ENCODE measurements at places on chromosomes 12 and 14.

- no peak overlapping the region for H3K27ac ChIP-seq
- no peaks in the 10 kb centered on the region for H3K4me1 ChIP-seq
- peaks cover 57% of the 10 kb centered on the region for H3K27me3 ChIP-seq
Observed at GRCh38 chr14:95361373-95362137, 41.8 kb upstream of the CLMN start.

GRCh38 chr14:91897106-91897701 lies 29.9 kb upstream of the TC2N start:
- H3K4me1 ChIP-seq, result peaks cover 30% of the 10 kb centered on the region
- DNase-seq, result no peak
- no peak overlapping the region for H3K4me3 ChIP-seq

DNA sequence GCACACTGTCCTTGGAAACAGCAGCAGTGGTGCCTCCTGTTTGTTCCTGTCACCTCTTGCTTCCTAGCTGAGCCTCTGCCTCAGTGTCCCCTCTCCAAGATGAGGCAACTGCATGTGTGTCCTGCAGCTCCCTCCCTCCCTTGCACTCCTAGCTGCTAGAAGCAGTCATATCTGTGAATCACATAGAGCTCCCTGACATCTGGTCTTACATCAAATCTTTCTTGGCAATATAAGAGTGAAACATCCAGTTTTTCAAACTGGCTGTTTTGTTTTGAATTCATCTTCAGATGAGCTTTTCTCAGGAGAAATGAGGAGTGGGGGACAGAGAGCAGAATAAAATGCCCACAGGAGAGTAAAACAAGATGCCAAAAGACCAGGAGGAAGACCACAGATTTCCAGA lies 103.7 kb downstream of the VCPKMT start:
- H3K27me3 ChIP-seq, result peaks cover 8% of the 10 kb centered on the region
- peaks cover 51% of the 10 kb centered on the region for H3K4me1 ChIP-seq
- DNase-seq, result no peak
- H3K36me3 ChIP-seq, result peaks cover 23% of the 10 kb centered on the region

DNA sequence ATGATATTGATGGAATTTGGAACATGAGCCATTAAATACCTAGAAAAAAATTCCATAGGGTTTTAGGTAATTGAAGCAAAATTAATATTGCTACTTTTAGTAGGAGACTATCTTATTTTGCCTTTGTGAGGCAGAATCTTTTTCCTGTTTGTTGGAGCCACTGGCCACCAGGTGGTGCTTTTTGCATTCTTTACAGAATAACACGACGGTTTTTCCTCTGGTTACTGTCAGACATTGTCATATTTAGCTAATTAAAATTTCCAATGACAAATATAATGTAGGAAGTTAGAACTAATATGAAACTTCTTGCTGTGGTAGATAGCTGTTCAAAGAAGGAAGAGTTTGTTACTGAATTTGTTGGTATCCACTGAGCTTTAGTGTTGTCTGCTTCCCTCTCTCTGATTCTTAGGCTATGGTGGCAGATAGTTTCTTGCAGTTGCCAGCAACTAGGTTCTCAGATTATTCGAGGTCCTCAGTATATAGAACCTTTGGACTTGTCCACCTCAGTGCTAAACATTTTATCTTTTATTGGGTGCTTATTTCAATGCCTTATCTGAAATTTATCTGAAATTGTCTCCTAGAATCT lies 25.7 kb downstream of the RAB21 start:
- H3K36me3 ChIP-seq, result peaks cover 26% of the 10 kb centered on the region
- peaks cover 4% of the 10 kb centered on the region for H3K4me1 ChIP-seq
- no peak overlapping the region for H3K4me3 ChIP-seq
- H3K27me3 ChIP-seq, result no peaks in the 10 kb centered on the region
- H3K27ac ChIP-seq, result no peak overlapping the region
- DNase-seq, result peak; percentile 58

DNA sequence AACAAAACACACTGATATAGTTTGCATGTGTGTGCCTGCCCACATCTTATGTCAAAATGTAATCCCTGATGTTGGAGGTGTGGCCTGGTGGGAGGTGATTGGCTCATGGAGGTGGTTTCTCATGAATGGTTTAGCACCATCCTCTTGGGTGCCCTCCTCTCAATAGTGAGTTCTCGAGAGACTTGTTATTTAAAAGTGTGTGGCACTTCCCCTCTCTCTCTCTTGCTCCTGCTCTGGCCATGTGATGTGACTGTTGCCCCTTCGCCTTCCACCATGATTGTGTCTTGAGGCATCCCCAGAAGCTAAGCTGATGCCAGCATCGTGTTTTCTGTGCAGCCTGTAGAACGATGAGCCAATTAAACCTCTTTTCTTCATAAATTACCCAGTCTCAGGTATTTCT lies 454.1 kb upstream of the DCN start:
- H3K27me3 ChIP-seq, result no peaks in the 10 kb centered on the region
- no peak overlapping the region for H3K4me3 ChIP-seq
- no peak overlapping the region for H3K27ac ChIP-seq
- H3K4me1 ChIP-seq, result no peaks in the 10 kb centered on the region

GRCh38 chr12:49521389-49521788 lies 17.4 kb upstream of the KCNH3 start:
- peaks cover 8% of the 10 kb centered on the region for H3K36me3 ChIP-seq
- H3K4me3 ChIP-seq, result no peak overlapping the region
- no peaks in the 10 kb centered on the region for H3K4me1 ChIP-seq
- H3K27me3 ChIP-seq, result no peaks in the 10 kb centered on the region
- no peak for DNase-seq
- H3K27ac ChIP-seq, result no peak overlapping the region

- no peaks in the 10 kb centered on the region for H3K27me3 ChIP-seq
- H3K36me3 ChIP-seq, result no peaks in the 10 kb centered on the region
- DNase-seq, result no peak
- H3K4me1 ChIP-seq, result peaks cover 9% of the 10 kb centered on the region
Observed at GRCh38 chr12:51984657-51985056, 22.1 kb upstream of the TAMALIN start.

DNA sequence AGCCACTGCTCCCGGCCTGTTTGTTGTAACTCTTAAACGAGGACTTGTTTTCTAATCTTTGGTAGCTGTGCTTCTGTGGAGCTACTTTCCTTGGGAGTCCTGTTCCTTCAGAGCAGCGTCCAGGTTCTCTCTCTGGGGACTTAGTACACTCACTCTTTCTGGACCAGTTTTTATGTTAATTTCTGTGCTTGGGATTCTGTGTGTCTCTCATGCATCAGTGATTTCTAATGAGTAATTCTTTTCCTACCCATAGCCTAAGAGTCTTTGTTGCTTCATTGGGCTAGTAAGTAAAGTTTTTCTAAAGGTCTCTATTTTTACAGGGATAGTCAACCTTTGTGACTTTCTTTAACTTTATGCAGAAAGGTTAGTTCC lies 289.3 kb downstream of the FBXL14 start:
- H3K27ac ChIP-seq, result no peak overlapping the region
- H3K27me3 ChIP-seq, result no peaks in the 10 kb centered on the region
- H3K4me3 ChIP-seq, result no peak overlapping the region
- no peaks in the 10 kb centered on the region for H3K4me1 ChIP-seq
- peaks cover 3% of the 10 kb centered on the region for H3K36me3 ChIP-seq

- no peak overlapping the region for H3K27ac ChIP-seq
- peaks cover 20% of the 10 kb centered on the region for H3K27me3 ChIP-seq
- H3K4me1 ChIP-seq, result no peaks in the 10 kb centered on the region
Observed at GRCh38 chr12:117044790-117045159, 54.4 kb downstream of the TESC start.

DNA sequence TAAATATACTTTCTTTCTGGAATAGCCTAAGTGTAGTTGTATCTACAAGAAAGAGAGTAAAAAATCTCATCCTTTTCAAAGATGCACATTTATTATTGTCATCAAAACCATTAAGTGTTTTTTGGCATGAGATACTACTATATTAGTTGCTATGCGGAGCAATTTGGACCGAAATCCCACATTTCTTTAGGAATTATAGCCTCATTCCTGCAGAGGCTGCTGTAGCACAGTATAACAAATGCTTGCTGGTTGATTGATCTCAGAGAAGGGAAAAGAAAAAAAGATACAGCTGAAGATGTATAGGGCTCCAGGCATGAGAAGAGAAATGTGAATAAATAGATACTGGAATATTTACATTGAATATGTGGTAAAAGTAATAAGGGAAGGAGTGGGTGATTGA lies 36.0 kb downstream of the RHOJ start:
- DNase-seq, result no peak
- H3K4me1 ChIP-seq, result no peaks in the 10 kb centered on the region
- no peak overlapping the region for H3K27ac ChIP-seq
- no peaks in the 10 kb centered on the region for H3K27me3 ChIP-seq
- no peaks in the 10 kb centered on the region for H3K36me3 ChIP-seq
- no peak overlapping the region for H3K4me3 ChIP-seq

- no peaks in the 10 kb centered on the region for H3K27me3 ChIP-seq
- no peak overlapping the region for H3K27ac ChIP-seq
- no peak for DNase-seq
- no peaks in the 10 kb centered on the region for H3K36me3 ChIP-seq
- H3K4me3 ChIP-seq, result no peak overlapping the region
- no peaks in the 10 kb centered on the region for H3K4me1 ChIP-seq
Observed at GRCh38 chr12:105740970-105741725, 397.6 kb downstream of the NUAK1 start.

GRCh38 chr12:96033549-96034389 lies 1.6 kb downstream of the LTA4H start:
- no peak for DNase-seq
- H3K27me3 ChIP-seq, result no peaks in the 10 kb centered on the region

GRCh38 chr12:19880076-19880475 lies 440.8 kb downstream of the AEBP2 start:
- H3K27me3 ChIP-seq, result no peaks in the 10 kb centered on the region
- no peaks in the 10 kb centered on the region for H3K4me1 ChIP-seq
- no peaks in the 10 kb centered on the region for H3K36me3 ChIP-seq

- peaks cover 99% of the 10 kb centered on the region for H3K27me3 ChIP-seq
- DNase-seq, result no peak
- no peak overlapping the region for H3K4me3 ChIP-seq
Observed at GRCh38 chr12:54030889-54031471, 1.9 kb upstream of the HOXC5 start.

- no peaks in the 10 kb centered on the region for H3K4me1 ChIP-seq
- no peak overlapping the region for H3K4me3 ChIP-seq
- H3K36me3 ChIP-seq, result no peaks in the 10 kb centered on the region
- no peak for DNase-seq
- H3K27me3 ChIP-seq, result peaks cover 4% of the 10 kb centered on the region
Observed at GRCh38 chr12:29067430-29067829, 81.6 kb upstream of the FAR2 start.

- H3K27me3 ChIP-seq, result peaks cover 7% of the 10 kb centered on the region
- peaks cover 36% of the 10 kb centered on the region for H3K4me1 ChIP-seq
- no peak overlapping the region for H3K27ac ChIP-seq
- peaks cover 2% of the 10 kb centered on the region for H3K36me3 ChIP-seq
Observed at GRCh38 chr12:124543590-124544310, 23.7 kb downstream of the NCOR2 start.

DNA sequence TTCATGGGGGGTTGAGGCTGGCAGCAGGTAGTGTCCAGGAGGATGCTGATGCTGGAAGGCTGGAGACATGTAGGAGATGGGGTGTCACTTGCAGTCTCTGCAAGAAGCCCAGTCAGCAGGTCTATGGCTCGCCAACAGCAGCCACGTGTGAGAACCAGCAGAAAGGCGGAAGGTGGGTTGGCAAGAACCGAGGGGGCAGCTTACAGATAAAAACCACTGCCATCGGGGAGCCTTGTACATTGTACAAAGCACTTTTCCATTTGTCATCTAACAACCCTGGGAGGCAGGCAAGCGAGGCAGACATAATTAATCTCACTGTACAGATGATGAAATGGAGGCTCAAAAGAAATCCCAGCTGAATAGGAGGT lies 167.2 kb downstream of the KCNA5 start:
- H3K36me3 ChIP-seq, result no peaks in the 10 kb centered on the region
- no peak overlapping the region for H3K4me3 ChIP-seq
- no peaks in the 10 kb centered on the region for H3K4me1 ChIP-seq
- H3K27ac ChIP-seq, result no peak overlapping the region
- H3K27me3 ChIP-seq, result peaks cover 12% of the 10 kb centered on the region

DNA sequence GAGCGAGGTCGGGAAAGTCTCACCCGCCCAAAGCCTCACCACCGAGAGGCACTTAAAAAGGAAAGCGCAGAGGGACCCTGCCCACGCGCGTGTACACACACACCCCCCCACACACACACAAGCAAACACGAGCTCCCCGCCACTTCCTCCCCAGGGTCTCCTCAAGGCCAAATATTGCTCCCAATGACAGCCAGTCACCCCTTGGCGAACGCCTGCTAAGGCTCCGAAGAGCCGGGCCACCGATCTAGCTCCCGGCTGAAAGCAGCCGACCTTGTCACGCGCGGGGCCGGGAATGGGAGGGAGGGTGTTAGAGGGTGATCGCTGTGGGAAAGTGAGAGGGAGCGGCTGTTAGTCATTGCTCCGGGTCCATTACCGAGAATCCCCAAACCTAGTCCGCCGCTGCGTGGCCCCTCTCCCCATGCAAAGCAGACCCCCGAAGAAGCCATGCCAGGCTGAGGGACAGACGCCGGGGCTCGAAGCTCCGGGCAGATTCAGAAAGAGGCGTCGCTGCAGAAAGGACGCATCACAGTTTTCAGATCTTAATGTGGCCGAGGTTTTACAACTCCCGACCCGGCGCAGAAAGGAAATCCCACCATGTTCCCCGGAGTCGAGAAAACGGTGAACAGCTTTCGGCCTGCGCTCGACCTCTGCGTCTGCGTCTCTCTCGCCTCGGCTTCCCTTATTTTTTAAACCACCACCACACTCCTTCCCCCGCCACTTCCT lies 2.6 kb downstream of the BMP4 start:
- H3K4me3 ChIP-seq, result peak overlapping the region; percentile 74
- H3K27ac ChIP-seq, result no peak overlapping the region
- peaks cover 87% of the 10 kb centered on the region for H3K27me3 ChIP-seq

DNA sequence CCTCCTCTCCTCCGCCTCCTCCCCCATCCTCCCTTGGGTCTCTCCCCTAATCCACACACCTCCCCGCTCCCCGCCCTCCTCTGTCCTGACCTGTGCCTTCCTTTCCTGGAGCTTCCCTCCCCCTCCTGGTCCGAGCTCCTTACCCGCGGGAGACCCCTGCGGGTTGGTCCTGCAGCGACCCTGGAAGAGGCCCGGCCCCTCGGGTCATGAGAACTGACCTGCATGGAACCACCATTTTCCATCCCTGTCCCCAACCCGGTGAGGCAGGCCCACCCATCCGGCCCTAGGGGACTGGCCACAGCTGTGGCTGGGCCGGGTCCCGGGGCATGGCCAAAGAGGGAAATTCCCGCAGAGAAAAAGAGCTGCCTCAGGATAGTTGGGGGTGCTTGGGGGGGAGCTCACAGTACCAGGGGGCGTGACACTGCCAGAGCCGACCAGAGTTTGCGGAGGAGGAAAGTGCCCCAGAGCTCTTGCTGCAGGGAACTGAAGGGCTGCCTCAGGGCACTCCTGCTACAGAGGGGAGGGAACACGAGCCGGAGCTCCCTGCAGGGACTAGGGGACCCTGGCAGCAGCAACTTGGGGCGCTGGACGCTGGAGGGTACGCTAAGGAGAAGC lies 613 bp downstream of the ARHGEF40 start:
- H3K4me1 ChIP-seq, result peaks cover 34% of the 10 kb centered on the region
- no peak overlapping the region for H3K27ac ChIP-seq
- no peak for DNase-seq

- H3K4me1 ChIP-seq, result peaks cover 35% of the 10 kb centered on the region
- H3K4me3 ChIP-seq, result no peak overlapping the region
- no peak overlapping the region for H3K27ac ChIP-seq
- no peaks in the 10 kb centered on the region for H3K27me3 ChIP-seq
- peaks cover 53% of the 10 kb centered on the region for H3K36me3 ChIP-seq
- DNase-seq, result no peak
Observed at GRCh38 chr14:64196814-64197411, 97.3 kb downstream of the ESR2 start.

GRCh38 chr14:90722590-90722989 lies 93.6 kb downstream of the TTC7B start:
- peaks cover 5% of the 10 kb centered on the region for H3K27me3 ChIP-seq
- H3K36me3 ChIP-seq, result no peaks in the 10 kb centered on the region
- no peaks in the 10 kb centered on the region for H3K4me1 ChIP-seq
- H3K4me3 ChIP-seq, result no peak overlapping the region
- DNase-seq, result no peak
